ENCODE measurements at places on chromosomes 1 and 21.

DNA sequence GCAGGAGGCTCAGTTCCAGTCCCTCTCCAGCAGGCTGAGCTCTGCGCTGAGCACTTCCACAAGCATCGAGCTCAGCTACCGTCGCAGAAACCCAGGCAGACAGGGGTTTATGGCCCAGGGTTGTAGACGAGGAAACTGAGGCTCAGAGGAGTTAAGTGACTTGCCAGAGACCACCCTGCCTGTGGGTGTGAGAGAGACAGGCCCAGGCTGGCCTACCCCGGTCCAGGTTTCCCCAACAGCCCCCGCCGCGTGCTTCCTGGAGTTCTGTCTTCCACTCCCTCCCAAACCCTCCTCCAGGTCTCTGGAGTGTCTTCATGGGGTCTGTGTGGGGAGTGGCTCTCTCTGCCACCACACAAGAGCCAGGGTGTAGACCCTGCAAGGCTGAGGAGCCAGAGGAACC lies 615.9 kb downstream of the PTPRU start:
- no peak for DNase-seq

- peak; percentile 61 for DNase-seq
Measured at GRCh38 chr1:15249081-15249480, 2.1 kb downstream of the FHAD1 start.

DNA sequence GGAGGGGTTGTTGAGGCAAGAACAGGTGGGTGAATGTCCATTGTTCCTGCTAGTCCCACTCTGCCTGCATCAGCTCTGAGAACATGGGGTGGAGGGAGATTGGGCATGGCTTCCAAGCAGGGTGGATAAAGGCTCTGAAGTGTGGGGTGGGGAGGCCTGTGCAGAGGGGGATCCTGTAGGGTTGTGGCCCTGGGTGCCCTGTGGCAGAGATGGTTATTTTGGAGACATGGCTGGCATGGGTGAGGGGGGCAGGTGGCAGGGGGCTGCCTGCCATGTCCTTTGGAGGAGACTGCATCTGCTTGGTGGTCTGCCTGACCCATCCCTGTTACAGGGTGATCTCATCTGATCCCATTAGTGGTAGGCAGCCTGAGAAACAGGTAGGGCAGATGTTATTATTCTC lies 11.2 kb downstream of the MYOG start:
- DNase-seq, result no peak

DNA sequence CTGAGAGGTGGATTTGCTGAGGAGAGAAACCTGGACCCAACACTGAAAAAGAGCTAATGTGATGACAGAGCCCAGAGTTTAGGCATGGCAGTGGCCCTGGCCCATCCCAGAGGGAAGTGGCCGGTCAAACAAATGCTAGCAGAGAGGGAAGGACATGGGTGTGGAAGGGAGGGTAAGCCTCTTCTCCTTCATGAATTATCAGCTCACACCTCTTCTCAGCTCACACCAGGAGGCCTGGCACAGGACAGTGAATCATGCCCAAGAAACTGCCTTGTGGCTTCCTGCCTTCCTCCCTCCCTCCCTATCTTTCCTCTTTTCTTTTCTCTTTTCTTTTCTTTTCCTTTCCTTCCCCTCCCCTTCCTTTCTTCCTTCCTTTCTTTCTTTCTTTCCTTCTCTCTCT lies 1.3 kb upstream of the SPRR3 start:
- DNase-seq, result no peak

- no peak for DNase-seq
Measured at GRCh38 chr1:64955097-64956009, 11.0 kb downstream of the JAK1 start.

Data from CD4-positive, alpha-beta T cell (primary cell).